ENCODE measurements at places on chromosomes 16 and 17.

DNA sequence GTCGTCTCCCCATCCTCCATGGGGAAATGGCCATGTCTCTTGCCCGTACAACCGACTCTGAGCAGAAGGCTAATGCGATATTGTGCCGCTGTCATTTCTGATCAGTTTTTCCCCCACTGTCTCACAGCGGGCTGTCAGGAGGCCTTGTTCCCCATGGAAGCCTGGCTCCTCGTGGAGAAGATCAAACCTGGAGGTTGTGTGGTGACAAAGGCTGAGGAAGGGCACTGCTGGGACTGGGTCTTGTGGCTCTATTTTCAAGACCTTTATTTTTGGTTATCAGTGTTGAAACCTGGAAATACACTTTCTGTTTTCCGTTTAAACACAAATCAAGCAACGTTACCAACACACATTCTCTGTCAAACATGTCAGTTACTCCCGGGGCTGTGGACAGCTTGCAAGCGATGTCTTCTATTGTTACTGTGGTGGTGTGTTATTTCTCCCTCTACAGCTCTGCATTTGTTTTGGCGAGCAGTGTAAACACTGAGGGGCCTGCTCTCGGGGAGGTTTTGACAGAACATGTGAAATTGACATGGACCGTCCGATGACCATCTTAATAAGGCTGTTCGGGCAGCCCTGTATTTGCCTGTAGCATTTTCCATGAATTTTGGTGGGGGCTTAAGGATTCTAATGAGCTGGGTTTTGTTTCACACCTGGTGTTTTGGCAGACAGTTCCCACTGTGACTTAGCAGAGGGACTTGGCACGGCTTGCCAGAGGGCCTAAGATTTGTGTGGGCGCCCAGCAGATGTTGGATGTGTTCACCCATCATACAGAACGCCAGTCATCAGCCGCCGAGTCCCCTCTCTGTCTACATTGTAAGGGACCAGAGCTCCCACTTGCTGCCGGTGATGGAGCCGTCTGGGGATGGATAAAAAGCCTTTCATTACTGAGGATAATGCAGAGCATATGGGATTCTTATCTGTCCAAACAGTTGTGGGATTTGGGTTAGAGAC is 12.5 kb downstream of the RBFOX1 start:
- DNase-seq = no peak

- no peak for DNase-seq
Measured at GRCh38 chr17:51010173-51010675, 110.4 kb downstream of the SPAG9 start.

- no peak for DNase-seq
Measured at GRCh38 chr17:7233701-7234082, 625 bp downstream of the DVL2 start.

GRCh38 chr16:74480150-74481029 is 59.1 kb upstream of the CLEC18B start:
- DNase-seq = no peak

DNA sequence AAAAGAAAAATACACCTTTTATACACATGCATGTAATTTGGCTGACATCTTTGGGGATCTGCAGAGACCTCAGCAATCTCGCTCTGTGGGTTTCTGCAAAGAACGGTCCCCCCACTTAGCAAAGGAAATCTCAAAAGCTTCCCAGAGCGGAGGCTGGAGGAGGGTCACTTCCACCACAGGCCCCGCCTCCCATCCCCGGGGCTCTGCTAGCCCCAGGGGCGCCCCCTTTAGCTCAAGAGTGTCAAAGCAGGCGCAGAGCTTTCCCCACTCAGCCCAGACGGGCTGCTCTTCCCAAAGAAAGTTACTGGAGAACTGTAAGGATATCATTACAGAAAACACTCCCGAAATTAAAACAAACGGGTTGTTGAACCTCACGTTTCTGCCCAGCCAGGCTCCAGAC is 11.4 kb downstream of the SLC13A5 start:
- no peak for DNase-seq

GRCh38 chr17:38565853-38566665 is 39.7 kb downstream of the SRCIN1 start:
- no peak for DNase-seq
